Stimulated activated CD4-positive, alpha-beta T cell treated with anti-CD3 and anti-CD28 coated beads, Interleukin-12 subunit alpha, Interleukin-12 subunit beta, amount 100 ng/mL, for 24 hours (primary cell): ENCODE measurements at places on chromosomes 11 and 22.

GRCh38 chr22:44838316-44839016 lies 86.1 kb downstream of the ARHGAP8 start:
- no peak for DNase-seq

DNA sequence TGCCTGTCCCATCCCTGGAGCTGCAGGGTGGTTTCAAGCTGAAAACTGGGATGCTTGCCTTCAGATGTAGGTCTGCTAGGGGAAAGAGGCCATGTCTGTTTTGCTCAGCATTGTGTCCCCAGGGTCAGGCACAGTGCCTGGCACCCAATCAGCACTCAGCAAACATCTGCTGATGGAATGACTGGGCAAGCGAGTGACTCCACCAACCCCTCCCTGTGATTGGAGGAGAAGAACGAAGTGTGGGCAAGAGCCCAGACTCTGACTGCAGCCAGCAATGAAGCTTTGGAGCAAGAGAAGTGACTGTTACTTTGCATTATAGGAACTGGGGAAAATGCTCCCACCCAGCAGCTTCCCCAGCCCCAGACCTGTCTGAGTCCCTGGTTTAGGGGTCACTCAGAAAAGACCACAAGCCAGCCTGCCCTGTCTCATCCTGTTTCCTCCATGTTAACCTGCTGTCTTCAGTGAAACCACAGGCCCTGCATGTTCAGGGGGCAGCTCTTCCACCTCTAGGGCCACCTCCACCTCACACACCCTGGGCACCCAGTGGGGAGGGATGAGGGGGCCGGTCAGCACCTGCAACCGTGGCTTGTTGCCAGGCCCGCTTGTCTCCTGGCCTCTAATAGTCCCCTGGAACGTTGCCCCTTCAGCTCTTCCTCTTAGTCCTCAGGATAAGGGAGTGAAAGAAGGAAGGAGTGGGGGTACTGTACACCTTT lies 147.4 kb downstream of the TRIM29 start:
- no peak for DNase-seq

DNA sequence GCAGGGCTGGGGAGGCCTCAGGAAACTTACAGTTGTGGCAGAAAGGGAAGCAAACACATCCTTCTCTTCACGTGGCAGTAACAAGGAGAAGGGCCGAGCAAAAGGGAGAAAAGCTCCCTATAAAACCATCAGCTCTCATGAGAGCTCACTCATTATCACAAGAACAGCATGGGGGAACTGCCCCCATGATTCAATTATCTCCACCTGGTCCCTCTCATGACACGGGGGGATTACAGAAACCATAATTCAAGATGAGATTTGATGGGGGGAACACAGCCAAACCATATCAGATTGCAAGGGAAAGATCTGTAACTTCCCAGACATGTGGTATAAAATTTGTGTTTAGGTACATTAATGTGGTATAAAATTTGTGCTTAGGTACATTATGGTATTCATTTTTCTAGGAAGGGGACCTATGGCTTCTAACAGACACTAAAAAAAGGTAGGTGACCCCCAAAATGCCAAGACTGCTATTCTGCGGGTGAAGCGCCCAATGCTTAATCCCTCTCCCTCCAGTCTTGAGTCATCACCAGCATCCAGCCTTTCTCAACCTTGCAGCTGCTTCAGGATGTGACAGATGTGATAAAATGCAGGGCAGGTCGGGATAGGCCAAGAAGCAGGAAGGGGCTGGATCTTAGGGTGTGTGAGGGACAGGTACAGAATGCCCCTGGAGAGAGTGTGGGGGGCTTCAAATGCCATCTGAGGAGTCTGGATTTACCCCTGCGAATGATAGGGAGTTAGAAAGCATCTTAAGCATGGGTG lies 57.7 kb upstream of the AMPD3 start:
- DNase-seq, result no peak

DNA sequence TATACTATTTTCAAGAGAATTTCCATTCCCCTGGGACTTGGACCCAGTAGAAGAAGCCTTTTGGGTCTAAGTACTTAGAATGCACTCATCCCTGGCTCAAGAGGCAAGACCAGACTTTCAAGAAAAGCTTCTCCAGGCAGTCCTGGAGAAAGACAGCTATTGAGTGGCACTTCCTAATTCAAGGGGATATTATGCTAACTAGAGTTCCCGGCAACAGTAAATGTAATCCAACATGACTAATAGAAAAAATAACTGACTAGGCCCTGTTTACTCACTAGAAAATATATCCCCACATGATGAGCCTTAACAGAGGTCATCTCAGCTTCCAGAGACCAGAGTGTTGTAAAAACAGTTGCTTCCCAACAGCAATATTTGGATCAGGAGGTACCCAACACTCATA lies 47.2 kb upstream of the AKIP1 start:
- no peak for DNase-seq

GRCh38 chr11:115670538-115671205 lies 166.5 kb upstream of the CADM1 start:
- DNase-seq, result no peak

DNA sequence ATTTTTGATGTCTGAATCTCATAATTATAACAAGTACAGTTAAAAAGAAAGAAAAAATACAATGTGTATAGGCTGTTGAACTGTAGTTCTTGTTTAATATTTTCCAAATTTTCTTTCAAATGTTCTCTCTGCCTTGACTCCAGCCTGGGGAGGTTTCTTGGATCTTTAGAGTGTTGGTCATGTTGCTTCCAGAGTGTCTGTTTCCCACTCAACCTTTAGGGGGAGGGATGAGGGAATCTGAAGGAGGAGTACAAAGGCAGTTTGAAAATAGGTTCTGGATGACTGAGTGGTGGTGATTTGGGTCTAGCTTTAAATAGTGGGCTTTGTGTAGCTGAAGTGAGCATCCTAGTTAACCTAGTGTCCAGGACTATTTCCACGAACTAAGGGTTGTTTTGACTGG lies 2.0 kb downstream of the CTNND1 start:
- no peak for DNase-seq

GRCh38 chr11:121367844-121368225 lies 75.3 kb downstream of the SC5D start:
- no peak for DNase-seq

DNA sequence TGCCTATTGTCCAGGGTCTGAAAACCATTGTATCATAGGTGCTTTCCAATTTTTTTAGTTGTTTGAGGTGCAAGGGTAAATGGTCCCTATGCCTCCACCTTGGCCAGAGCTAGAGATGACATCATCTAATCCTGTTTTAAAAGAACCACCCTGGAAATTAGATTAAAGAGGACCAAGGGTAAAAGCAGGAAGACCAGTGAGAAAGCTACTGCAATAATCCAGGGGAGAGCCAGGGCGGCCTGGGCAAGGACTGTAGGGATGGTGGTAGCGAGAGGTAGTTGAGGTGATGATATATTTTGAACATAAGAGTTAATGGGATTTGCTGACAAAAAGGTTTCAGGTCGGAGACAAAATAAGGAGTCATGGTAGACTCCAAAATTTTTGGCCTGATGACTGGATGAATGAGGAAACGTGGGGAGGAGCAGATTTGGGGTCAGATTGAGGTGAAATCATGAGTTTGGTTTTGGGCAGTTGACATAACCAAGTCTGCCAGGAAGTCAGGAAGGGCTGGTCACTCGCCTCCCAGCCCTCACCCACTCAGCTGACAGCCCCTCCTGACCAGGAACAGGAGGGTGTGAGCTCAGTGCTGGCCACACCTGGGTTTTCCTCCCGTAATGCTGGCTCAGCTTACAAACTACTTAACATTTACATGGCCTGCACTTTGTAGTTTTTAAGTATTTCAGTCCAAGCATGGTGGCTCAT lies 23.0 kb downstream of the SCN4B start:
- no peak for DNase-seq

DNA sequence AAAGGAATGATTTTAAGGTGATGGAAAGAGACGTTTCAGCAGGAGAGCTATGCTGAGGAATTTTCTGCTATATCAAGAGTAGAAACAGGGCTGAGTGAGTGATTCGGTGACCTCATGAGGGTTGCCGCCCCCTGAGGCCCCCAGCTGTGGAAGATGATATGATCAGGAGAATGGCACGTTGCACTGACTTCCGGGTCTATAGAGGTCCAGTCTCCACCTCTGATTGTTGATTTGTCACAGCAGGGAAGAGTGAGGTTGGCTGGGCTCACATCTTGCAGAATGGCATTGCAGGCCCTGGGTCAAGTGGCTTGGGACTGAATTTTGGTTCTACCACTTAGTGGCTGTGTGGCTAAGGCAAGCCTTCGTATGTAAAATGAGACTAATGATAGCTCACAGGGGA lies 205.1 kb downstream of the SNX19 start:
- no peak for DNase-seq

GRCh38 chr22:41015003-41015402 lies 63.8 kb downstream of the RBX1 start:
- no peak for DNase-seq

GRCh38 chr22:45483319-45483718 lies 19.4 kb upstream of the FBLN1 start:
- DNase-seq, result no peak

- no peak for DNase-seq
These were observed 4.1 kb upstream of the LYVE1 start for GRCh38 chr11:10572533-10572932.

GRCh38 chr11:70029861-70030380 lies 48.2 kb upstream of the ANO1 start:
- no peak for DNase-seq

- DNase-seq, result no peak
These were observed 92.9 kb downstream of the PTPRJ start for GRCh38 chr11:48073031-48073861.

GRCh38 chr11:64499261-64500004 lies 91.6 kb upstream of the SLC22A12 start:
- no peak for DNase-seq

GRCh38 chr11:19239039-19239438 lies 1.7 kb downstream of the E2F8 start:
- no peak for DNase-seq

DNA sequence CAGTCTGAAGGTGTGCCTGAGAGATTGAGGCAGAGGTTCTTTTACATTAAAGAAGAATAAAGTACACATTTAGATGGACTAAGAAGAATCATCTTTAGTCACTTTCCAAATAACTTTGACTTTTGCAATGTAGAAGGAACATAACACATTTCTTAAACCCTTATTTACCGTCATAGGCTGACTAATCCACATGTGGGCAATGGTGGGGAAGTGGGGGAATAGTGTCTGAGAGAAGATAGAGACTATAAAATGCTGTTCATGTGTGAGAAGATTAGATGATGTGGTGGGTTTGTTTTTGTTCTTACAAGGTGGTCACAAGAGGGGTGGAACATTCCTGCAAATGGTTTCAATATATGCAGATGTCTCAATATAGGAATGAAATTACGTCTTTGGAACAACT lies 1.8 kb downstream of the MS4A4A start:
- no peak for DNase-seq

DNA sequence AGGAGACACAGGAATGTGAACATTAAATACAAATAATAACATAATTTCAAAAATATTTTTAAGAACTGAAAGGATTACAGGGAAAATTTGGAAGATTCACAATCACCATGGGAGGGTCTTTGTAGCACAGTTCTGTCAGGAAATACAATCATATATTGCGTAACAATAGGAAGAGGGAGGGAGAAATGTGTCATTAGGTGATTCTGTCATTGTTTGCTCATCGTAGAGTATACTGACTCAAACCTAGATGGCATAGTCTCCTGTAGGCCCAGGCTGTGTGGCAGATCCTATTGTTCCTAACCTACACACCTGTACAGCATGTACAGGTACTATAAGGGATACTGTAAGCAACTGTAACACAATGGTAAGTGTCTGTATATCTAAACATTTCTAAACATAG lies 330.4 kb downstream of the BRD1 start:
- no peak for DNase-seq

- no peak for DNase-seq
These were observed 739 bp downstream of the ZMAT5 start for GRCh38 chr22:29765905-29766631.

- no peak for DNase-seq
These were observed 32.2 kb downstream of the MMP20 start for GRCh38 chr11:102592634-102593581.

- DNase-seq, result no peak
These were observed 581 bp upstream of the EIF3L start for GRCh38 chr22:37848587-37849088.

DNA sequence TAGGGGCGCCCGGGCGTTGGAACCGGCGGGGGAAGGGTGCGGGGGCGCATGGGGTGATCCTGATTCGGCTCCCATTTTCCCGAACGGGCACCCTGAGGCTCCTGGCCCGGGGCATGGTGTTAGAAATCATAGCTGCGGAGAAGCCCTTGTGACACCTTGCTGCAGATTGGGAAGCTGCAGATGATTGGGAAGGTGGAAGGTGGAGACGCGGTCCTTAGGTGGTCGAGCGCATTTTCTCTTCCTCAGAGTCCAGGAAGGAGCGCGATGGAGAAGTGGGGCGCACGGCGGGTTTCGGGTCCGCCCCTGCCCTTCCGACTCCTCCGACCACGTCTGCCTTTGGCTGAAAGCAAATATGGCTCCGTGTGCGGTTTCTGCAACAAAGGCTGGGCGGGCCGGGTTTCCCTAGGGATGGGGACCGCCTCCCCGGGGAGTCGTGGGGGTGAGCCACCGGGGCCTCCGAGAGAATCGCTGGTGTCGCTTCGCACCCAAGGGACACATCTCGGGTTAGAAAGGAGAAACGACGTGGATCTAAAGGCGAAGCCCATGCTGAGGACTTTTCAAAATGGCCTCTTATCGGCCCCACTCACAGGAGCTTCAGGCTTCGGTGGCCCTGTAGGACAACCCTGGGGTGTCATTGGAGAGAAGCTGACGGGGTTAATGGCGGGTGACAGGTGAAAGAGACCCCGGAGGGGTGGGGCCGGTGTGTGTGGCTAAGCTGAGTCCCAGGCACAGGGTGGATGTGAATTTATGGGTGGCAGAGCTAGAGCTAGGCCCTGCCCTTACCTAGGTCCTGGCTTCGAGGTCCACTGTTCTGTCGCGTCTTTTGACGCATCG lies 707 bp upstream of the FTH1 start:
- no peak for DNase-seq

DNA sequence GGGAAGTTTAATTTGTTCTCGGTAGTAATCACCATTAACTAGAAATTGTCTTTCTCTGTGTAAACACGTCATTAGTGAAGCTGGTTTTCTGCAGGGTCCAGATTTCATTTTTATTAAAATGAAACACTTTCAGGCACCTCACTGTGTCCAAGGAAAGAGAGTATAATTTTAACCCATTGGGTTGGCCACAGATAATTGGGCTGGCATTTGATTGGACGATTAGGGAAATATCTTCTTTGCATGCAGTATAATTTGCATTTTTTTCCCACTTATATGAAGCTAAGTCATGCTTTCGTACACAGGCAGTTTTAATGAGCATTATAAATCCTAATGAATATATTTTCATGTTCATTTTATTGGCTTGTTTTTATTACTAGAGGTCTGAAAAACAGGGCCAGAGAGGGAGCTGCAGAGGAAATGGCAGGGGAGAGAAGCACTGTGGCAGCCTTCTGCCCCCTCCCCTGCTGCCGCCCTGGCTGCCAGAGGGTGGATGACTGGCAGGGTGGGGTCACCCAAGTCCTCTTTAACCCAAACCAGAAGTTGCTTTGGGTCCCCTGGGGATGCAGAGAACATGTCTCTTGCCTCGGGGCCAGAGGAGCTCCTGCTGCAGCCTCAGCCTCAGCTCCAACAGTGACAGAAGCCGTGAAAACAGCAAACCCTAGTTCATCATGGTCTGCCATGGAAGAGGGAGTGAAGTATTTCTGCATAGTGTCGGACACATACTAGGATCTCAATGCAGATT lies 93.9 kb downstream of the PKNOX2 start:
- no peak for DNase-seq

GRCh38 chr11:1654388-1655167 lies 25.0 kb downstream of the KRTAP5-5 start:
- DNase-seq, result no peak
